ENCODE measurements at places on chromosomes 13 and 19. TPM values are rescaled to one million over a fixed set of nuclear protein-coding genes. Genes with fewer than 3 reads are reported as not detected.

The TMEM86B gene
- total RNA-seq: 0.60 TPM

DNA sequence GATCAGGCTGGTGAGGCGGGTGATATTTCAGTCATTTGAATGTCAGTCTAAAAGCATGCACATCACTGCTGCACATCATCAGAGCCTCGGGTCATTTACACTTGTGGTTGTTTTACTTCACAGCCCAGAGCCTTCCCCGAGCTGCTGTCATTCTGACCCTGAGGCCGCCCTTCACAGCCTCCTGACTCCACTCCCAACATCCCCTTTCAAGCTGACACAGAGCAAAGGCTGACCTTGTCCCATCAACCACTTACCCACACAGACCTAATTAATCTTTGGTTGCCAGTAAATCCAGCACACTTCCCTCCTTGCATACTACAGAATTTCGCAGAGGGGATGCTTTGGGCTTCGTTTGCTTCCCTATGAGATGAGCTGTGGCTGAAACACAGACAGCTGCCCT, 528.1 kb downstream of the DIAPH3 start:
- DNase-seq: no peak

- no peak for DNase-seq
These were observed 470 bp upstream of the GRTP1 start for GRCh38 chr13:113364311-113364889.

GRCh38 chr13:44437356-44438233, 64.0 kb downstream of the SERP2 start:
- peak; percentile 56 for DNase-seq
